Glutamatergic neuron (in vitro differentiated cells): ENCODE measurements at places on chromosomes 12 and 14. TPM values are rescaled to one million over a fixed set of nuclear protein-coding genes. Genes with fewer than 3 reads are reported as not detected.

PLEK2 gene
- total RNA-seq = not detected

DNA sequence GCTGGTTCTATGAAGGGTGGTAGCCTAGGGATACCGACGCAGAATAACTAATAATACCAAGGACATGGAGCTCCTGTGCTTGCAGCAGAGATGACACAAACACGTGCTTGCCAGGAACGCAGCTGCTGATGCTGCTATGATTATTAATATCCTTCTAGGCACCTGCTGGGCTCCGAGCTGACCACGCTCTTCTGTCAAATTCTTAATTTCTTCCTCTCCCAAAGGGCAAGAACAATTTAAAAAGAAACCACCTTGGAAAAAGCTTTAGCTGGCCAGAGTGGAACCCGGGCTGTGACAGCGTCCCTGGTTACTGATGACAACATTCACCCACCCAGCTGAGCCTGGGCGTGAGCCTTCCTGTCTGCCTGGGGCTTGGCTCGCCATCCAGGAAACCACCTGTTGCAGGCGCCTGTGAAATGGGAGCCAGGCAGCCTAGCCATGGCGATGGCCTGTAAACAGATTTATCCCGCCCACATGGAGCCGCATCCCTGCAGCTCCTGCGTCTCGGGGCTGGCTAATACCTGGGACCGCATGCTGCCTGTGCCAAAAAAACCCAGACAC is 28.8 kb downstream of the CLMN start:
- peaks cover 7% of the 10 kb centered on the region for H3K27me3 ChIP-seq
- H3K4me3 ChIP-seq = no peak overlapping the region
- DNase-seq = no peak

DNA sequence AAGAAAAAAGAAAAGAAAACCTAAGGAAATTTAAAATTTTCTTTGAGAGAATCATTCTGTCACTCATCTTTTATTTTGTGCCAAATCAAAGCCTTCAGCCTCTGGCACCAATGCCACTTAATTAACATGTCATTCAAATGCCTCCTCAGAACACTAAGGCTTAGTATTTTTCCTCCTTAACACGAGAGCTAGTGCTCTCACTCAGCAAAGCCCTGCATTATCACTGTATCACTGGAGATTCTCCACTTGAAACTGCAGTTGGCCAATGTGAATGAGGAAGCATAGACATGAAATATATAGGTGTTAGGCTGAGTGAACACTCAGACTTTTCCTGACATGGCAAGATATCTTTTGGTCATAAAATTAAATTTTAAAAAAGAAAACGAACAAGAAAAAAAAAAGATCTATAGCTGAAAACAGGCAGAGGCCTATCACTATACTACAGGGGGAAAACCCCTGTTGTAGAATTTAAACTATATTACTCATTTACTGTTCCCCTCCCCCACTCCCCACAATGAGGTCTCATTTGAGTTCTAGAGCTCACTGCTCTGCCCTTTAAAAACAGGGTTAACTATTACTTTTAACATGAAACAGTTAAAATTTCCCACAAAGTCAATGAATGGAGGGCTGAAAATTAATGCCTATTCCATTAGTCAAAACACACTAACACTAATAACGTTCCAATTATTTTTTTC is 5.1 kb downstream of the MBIP start:
- peaks cover 12% of the 10 kb centered on the region for H3K4me1 ChIP-seq
- H3K27me3 ChIP-seq = no peaks in the 10 kb centered on the region

TPH2 gene
- total RNA-seq = 0.34 TPM

BEGAIN gene
- 7.0 TPM for total RNA-seq
